SK-MEL-5 (cell line): ENCODE measurements at places on chromosomes 6 and 20. TPM values are rescaled to one million over a fixed set of nuclear protein-coding genes. Genes with fewer than 3 reads are reported as not detected.

GRCh38 chr6:81769824-81770223, 17.3 kb upstream of the TENT5A start:
- no peak for DNase-seq

GRCh38 chr20:40802886-40803285, 113.8 kb upstream of the MAFB start:
- no peak for DNase-seq

DNA sequence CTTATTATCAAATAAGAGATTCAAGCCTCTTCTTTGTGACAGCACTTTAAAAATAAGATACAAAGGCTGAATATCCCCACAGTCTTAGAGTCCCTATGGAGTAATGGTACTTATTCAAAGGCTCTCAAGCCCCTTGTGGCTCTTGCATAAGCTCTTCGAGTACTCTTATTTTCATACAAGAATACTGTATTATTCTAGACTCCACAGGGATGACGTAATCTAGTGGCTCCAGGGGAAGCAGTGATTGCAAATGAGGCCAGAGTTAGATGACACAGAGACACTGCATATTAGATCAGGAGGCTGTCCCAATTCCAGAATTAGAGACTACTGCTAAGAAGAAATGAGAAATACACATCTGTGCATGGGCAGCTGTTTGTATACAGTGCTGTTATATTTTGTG, 1195.9 kb upstream of the MAP3K7 start:
- DNase-seq, result peak; percentile 30

- DNase-seq, result no peak
These were observed 178.7 kb downstream of the ATXN1 start for GRCh38 chr6:16582446-16583143.

GRCh38 chr20:1332749-1333300, 3.9 kb upstream of the SDCBP2 start:
- DNase-seq, result no peak

DNA sequence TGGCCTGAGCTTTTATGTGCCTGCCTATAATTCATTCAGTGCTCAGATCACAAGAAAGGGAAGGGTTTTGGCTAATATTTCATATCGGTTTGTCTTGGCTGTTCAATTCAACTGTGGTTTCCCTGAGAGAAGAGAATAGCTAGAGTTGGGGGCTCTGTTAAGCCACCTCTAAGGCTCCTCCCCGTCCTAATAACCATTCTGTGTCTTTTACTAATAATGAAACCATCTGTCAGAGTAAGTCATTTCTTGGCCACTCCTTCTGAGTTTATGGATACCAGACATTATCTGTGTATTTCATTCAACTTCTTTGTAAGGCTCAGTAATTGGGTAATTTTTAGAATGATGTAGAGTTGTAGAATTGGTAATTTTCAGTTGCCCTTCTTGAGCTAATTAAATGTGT, 5.2 kb downstream of the STX11 start:
- DNase-seq, result no peak

DNA sequence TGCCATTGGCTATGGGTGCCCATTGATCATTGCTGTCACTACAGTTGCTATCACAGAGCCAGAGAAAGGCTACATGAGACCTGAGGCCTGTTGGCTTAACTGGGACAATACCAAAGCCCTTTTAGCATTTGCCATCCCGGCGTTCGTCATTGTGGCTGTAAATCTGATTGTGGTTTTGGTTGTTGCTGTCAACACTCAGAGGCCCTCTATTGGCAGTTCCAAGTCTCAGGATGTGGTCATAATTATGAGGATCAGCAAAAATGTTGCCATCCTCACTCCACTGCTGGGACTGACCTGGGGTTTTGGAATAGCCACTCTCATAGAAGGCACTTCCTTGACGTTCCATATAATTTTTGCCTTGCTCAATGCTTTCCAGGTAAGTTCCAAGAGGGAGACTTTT, 16.4 kb downstream of the ADGRF4 start:
- peak; percentile 14 for DNase-seq

DNA sequence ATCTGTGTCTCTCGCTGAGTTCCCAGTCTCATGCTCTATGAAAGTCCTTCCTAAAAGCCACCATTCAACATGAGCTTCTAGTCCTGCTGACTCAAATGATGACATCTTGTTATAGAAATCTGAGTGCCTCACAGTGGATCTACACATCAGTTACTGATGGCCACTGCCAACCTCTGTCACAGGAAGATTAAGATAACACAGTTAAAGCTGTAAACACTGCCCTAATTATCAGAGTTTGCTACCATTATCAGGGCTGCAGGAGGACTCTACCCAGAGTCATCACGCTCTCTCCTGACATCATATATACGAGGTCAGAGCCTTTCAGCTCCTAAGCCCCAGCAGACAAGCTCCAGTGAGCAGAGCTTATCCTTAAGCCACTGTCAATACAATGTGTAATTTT, 63.2 kb downstream of the HIVEP2 start:
- DNase-seq, result peak; percentile 2

- DNase-seq, result no peak
These were observed 88.4 kb downstream of the MAFB start for GRCh38 chr20:40600441-40601219.

DNA sequence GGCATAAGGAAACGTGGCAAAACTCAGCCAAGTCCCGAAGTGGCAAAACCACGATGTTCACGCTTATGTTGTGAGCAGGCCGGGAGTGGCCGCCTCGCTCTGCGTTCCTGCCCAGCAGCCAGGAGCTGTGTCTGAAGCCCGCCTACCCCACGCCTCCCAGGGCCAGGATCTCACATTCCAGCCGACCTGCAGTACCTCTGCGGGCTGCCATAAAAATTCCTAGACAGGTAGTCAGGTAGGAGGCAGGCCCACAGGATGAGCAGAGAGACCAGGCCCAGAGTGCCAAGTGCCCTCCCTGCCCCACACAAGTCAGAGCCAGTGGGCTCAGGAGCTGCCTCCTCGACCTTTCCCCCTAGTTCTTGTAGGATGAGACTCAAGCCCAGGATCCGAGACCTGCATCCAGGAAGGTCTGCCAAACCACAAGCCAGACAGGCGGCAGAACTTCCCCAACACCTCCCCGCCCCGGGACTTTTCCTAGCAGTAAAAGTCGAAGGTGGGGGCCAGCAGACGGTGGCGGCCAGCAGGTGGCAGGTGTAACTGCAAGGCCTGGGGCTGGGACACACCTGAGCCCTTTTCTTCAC, 16.7 kb downstream of the PMEPA1 start:
- no peak for DNase-seq

- no peak for DNase-seq
These were observed 8.6 kb upstream of the SIRPB2 start for GRCh38 chr20:1499528-1500420.

- DNase-seq, result no peak
These were observed 22.8 kb upstream of the SCGN start for GRCh38 chr6:25629198-25629576.

DNA sequence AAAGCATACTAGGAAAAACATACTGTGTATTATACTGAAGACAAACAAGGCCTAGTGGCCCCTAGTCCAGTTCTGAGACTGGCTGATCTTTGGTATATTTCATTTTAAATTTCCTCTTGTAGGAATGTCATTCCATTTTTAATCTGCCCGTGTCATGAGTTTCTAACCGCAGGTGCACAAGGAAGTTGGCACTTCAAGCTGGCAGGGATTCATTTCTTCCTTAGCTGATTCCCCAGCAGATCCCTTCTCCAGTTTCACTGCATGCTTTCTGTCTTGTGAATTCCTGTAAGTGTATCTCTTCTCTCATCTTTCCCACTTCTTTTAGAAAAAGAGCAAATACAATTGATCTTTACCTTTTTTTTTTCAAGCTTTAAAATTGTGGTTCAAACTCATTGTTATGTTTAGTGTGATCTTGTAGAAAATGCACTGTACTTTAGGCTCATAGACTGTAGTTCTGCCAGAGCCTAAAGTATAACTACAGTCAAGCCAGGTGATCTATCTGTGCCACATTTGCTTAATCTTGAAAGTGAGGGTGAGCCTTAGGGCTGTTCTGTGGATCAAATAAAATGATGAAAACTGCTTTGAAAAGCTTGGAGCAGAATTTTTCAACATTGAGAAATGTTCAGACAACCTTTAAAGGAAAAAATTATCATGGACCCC, 37.0 kb downstream of the RNF217 start:
- DNase-seq, result no peak

GRCh38 chr20:60630609-60631008, 621.5 kb upstream of the CDH4 start:
- no peak for DNase-seq

DNAH8 gene
- under 0.01 TPM in 1 of 2 replicates, not detected in the other for total RNA-seq

CRISP2 gene
- total RNA-seq, result not detected in 2 replicates

BPIFB2 gene
- not detected in 2 replicates for total RNA-seq
